CD8-positive, alpha-beta memory T cell (primary cell): ENCODE measurements at places on chromosomes 7 and 10.

- no peak for DNase-seq
Observed at GRCh38 chr10:6528198-6528950, 51.7 kb downstream of the PRKCQ start.

- DNase-seq: no peak
Observed at GRCh38 chr7:54978364-54979116, 40.3 kb upstream of the EGFR start.

GRCh38 chr10:1149793-1150637 lies 93.8 kb downstream of the WDR37 start:
- no peak for DNase-seq

DNA sequence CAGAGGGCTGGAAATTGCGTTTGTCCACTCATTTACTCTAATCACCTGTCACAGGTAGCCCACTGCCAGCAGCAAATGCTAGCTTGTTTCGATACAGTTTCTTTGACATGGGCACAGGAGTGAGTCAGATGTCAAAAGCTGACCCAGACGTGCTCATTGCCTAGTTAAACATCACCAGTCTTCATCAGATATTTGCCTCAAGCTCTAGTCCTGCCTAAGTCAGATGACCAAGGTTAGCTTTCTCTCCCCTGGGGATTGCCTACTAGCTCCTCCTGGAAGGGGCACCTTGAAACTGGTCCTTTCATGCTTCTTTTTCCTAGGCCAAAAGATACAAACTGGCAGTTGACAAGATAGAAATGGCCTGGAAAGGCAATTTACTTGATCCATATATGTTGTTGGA lies 35.2 kb downstream of the GPAM start:
- no peak for DNase-seq

- DNase-seq: no peak
Observed at GRCh38 chr10:51117794-51118193, 43.5 kb downstream of the PRKG1 start.

DNA sequence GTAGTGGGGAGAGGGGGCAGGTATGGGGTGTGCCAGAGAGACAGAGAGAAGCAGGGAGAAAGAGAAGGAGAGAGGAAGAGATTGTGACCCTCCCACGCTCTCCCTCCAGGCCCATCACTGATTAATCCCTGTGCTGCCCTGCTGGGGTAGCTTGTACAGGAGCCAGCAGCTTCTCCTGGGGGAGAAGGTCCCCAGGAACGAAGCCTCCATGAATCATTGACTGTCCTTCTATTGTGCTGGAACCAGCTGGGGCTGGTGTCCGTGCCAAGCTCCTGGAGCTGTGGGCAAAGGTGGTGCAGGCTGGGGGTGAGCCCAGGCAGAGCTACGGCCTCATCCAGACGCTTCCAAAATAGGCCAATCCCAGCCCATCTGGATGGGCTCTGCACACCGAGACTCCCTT lies 20.9 kb downstream of the AQP1 start:
- DNase-seq: no peak

GRCh38 chr10:110556969-110557601 lies 10.4 kb upstream of the SMC3 start:
- peak; percentile 65 for DNase-seq
